ENCODE measurements at places on chromosomes 13 and 19.

DNA sequence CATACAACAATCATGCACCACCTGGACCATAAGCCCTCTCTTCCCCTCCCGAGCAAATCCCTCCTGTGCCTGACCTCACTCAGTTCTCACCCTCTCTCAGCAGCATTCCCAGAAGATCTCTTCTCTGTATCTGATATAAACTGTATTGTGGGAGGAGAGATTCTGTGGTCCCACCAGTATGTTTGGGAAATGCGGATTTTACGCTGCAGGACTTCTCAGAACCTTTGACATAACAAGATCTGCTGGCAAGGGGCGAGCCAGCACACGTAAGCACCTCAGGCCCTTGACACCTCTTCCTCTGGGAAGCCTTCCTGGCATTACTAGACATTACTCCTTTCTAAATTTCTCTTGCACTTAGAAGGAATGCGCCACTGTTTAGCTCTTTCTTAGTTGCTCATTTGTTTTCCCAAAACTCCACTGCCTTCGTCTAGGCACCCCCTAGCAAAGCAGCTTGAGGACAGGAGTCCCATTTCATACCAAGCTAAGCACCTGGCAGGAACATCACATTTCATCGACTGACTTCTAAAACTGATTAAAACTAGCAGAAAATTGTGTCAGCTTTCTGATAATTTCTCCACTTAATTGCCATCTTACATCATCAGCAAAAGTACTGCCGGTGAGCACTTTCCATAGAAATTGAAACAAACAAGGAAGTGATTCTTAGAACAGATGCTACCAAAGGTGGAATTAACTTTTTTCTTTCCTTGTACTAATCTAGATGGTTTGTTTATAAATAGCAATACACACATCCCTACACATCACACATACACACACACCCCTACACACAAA is 63.2 kb downstream of the CCDC70 start:
- DNase-seq = no peak

GRCh38 chr19:16070366-16070990 is 5.8 kb upstream of the TPM4 start:
- DNase-seq = peak; percentile 64

GRCh38 chr19:46201454-46202310 is 27.9 kb upstream of the IGFL1 start:
- DNase-seq = no peak

DNA sequence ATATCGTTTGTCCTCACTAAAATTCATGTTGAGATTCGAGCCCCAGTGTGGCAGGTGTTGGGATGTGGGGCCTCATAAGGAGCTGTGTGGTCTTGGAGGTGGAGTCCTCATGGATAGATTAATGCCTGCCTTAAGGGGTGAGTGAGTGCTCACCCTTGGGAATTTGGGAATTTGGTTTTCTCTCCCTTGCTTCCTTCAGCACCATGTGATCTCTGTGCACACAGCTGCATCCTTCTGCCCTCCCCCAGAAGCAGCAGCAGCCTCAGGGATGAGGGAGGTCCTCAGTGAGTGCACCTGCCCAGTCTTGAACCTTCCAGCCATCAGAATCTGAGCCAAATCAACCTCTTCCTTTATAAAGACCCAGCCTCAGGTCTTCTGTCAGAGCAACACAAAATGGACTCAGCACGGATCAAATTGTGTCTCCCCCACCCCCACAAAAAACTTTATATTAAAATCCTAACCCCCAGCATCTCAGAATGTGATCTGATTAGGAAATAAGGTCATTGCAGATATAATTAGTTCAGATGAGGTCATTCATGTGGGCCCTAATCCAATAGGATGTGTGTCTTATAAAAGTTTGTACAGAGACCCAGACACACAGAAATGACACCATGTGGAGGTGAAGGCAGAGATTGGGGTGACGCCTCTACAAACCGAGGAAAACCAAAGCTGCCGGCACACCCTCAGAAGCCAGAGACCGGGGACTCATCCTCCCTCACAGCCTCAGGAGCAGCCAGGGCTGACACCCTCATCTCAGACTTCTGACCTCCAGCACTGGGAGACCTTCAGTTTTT is 12.9 kb downstream of the CYTH2 start:
- DNase-seq = no peak

- DNase-seq = no peak
Observed at GRCh38 chr19:6794686-6795431, 22.4 kb downstream of the VAV1 start.

GRCh38 chr19:45705115-45705514 is 12.6 kb downstream of the QPCTL start:
- no peak for DNase-seq

DNA sequence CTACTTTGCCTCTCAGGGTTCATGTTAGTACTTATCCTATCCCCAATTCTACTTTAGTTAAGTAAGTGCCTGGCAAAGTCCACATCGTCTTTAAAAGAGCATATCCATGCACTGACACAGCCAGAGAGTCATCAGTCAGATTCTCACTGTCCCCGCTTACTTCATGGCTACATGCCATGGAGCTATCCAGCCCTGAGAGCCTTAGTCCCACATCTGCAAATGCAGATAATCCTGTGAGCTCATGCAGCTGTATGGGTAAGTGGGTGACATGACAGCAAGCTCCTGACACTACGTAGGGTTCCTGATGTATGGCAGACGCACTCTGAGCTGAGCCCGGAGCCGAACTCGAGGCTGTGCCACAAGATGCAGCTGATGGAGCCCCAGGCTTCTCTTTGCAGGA is 661.5 kb downstream of the LIG4 start:
- DNase-seq = no peak

DNA sequence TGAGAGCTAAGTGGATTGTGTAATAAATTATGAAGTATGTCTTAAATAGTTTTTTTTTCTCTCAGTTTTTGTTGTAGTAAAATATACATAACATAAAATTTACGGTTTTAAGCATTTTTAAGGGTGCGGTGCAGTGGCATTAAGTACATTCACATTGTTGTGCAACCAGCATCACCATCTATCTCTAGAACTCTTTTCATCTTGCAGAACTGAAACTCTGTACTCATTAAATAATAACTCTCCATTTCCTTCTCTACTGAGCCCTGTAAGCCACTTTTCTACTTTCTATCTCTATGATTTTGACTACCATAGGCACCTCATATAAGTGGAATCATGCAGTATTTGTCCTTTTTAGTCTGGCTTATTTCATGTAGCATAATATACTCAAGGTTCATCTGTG is 87.1 kb downstream of the GJA3 start:
- DNase-seq = no peak

DNA sequence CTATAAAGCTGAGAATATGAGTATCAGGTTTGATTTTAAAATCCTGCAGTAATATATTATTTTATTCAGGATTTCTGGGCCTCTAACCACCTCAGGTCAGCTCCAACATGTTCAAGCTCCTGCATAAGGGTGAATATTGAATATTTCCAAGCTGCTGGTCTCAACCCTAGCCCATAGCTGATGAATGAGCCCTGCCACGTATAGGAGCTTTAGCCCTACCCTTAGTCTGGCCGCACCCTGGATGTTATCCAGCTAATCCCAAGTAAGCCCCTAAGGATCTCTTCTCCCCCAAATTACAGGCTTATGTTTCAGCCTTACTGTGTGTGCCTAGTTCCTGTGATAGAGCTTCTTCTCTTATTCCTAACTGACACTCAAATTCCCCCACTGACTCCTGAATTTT is 240.6 kb downstream of the KCTD12 start:
- no peak for DNase-seq

DNA sequence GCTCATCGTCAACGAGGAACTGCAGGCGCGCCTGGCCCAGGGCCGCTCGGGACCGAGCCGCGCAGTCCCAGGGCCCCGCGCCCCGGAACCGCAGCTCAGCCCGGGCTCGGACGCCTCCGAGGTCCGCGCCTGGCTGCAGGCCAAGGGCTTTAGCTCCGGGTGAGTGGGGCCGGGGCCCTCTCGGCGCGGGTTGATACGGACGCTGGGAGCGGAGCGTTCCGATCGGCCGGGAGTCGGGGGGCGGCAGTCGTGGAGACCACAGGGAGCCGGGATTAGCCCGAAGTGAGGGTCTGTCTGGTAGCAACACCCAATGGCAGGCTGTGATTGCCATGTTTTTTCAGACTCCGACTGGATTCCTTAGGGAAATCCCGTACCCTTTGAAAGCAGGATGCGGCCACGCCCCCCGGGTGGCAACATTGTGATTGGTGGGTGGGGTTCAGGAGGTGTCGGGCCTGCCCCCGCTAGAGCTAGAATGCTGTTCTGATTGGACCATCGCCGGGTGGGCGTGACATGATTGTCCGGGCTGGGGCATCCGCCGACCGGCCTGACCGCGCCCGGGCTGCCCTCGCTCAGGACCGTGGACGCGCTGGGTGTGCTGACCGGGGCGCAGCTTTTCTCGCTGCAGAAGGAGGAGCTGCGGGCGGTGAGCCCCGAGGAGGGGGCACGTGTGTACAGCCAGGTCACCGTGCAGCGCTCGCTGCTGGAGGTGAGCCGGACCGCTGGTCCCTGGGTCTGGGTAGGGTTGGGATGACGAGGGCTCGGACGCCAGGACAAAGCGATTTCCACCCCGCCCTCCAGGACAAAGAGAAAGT is 11.3 kb downstream of the EPS8L1 start:
- peak; percentile 39 for DNase-seq

Data from activated B cell treated with CpG ODN at 0.5 μM for 24 hours (primary cell).